Neural progenitor cell (in vitro differentiated cells): ENCODE measurements at places on chromosomes 5 and 9.
A peak's percentile ranks its signal among the peaks of the same experiment; 100 is the strongest.

DNA sequence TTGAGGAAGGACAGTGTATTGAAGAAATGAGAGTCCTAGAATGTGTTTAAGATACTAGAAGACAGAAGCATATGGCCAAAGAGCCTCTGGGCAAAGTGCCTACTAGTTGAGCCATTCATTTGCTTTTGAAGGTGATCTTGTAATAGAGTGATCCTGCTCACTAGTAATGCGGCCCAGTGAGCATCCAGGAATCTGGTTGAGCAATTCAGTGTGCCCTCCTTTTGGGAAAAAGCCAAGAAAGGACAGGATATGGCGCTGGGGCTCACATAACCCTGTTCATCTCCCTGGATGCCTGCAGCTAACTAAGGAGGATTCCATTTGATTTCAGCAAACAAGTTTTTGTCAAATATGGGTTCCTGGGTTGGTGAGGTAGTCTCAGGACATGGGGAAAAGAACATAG lies 16.3 kb downstream of the ADAM19 start:
- DNase-seq = no peak

DNA sequence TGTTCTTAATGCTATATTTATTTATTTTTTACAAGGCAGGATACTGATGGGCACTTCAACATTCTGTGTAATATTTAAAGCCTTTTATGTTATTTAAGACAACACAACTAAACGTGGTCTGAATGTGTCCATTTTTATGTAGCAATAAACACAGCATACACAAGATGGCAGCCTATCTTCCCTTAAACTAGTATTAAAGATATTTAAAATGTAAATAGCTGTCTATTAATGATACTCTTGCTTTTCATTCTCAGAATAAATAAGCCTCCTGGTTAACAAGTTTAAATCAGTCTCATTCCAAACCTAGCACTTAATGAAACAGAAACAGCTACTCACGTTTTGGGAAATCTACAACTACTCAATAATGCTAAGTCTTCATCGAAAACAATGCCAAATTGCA lies 315.7 kb downstream of the MCTP1 start:
- DNase-seq = peak; percentile 29

DNA sequence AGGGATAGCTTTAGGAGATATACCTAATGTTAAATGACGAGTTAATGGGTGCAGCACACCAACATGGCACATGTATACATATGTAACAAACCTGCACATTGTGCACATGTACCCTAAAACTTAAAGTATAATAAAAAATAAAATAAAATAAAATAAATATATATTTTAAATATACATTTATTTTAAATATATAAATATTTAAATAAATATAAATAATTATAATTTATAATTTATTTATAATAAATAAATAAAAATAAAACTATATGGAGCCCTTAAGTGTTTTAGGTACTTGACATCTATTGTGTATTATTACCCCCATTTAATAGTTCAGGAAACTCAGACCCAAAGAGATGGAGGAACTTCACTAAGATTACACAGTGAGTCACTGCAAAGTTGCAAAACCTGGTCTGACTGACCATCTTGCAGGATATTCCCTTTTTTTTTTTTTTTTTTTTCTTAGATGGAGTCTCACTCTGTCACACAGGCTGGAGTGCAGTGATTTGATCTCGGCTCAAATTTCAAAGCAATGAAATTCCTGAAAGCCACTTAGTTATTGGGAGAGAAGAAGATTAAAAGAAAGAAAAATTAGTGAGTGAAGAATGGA lies 5.8 kb upstream of the C5orf52 start:
- no peak for DNase-seq

DNA sequence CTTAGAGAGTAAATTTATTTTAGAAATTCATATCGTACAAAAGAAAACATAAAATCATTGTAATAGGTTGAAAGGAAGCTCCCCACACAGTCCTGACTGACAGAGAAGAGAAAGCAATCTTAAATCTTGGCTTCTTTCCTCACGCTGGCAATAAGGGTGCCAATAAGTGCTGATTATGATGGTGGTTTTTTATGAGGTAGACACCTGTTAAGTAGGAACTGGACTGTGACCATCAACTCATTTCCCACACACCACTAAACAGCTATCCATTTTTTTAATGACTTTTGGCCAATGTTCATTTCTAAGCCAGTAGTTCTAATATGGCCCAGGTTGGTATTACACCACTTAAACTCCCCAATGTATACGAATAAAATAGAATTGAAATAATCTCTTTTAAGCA lies 893.5 kb upstream of the NUDT12 start:
- no peak for DNase-seq

DNA sequence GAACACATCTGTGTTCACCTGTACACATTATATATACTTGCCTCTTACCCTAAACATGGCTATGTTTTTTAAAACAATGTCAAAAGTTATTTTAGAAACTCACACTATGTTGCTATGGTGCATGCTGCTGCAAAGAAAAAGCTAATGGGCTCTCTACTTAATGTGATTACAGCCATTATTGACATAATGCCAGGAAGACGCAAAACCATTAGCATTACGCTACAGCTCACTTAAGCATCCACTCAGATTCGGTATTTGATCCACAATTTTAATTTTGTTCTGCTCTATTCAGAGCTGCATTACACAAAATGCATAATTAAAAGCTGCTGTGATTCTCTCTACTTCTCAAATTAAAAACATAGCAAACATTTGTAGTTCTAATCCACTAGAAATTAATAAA lies 395.2 kb downstream of the BNC2 start:
- no peak for DNase-seq

GRCh38 chr5:9251379-9251980 lies 294.4 kb downstream of the SEMA5A start:
- DNase-seq = no peak

DNA sequence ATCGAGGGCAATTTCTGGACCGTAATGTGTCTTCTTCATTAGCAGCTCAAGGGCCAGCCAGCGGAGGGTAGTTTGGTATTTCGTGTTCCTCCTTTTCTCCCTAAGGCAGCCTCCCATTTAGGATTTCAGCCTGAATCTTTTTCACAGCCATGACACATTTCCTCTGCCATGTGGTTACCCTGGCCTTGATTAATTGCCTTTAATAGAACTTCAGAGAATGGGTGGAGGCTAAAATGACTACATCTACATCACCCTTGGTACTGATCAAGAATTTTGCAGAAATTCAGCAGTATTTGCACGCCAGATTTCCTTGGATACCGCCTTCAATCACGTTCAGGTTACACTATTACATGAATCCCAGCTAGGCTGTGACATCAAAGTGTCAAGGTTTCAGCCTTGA lies 58.0 kb downstream of the ADAMTS16 start:
- no peak for DNase-seq

- no peak for DNase-seq
Measured at GRCh38 chr9:83036043-83036442, 26.9 kb downstream of the RASEF start.

DNA sequence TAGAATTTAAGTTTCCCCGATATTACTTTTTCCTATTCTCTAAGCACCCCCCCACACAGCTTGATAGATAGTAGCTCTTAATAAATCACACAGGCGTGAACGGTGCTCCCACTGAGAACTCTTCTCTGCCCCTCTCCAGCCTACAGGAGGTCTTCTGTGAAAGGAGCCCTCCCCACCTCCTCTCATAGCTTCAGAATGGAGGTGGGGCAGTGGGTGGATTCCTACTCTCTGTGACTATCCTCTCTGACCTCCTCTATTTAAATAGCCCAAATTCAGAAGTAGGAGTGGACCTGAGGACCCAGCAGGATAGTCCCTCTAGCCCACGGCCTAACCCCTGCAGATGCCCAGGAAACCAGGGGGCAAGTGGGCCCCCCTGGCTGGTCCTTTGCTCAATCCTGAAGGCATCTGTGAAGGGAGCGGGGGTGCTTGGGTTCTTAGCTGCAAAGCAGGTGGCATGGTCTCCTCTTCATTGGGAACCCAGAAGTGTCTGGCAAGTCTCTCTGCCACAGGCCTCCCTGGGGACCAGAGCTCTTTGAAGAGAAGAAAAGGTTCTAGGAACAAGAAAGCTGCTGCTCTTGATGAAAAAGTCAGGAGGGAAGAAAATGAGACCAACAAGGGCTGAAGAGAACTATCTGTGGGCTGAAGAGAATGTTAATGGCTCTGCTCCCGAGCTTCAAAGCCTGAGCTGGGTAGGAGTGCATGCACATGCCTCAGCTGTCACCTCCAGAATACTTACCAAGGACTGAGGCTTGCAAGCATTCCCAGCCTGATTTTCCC lies 21.1 kb upstream of the HSPA9 start:
- DNase-seq = peak; percentile 26

- DNase-seq = no peak
Measured at GRCh38 chr5:124764992-124765611, 18.7 kb upstream of the ZNF608 start.

GRCh38 chr5:75319638-75320037 lies 17.4 kb upstream of the HMGCR start:
- no peak for DNase-seq

DNA sequence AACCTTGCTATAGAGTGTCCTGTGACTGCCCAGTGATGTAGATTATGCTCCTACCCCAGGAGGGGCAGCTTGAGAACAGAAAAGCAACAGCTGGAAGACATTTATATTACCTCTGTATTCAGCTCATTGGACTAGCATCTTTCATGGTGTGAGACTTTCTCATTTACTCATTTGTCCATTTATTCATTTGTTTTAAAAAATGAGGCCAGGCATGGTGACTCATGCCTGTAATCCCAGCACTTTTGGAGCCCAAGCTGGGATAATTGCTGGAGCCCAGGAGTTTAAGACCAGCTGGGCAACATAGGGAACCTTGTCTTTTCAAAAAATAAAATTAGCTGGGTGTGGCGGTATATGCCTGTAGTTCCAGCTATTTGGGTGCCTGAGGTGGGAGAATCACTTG lies 130.0 kb upstream of the LHFPL2 start:
- DNase-seq = no peak

- DNase-seq = peak; percentile 85
Measured at GRCh38 chr5:16160706-16161105, 18.9 kb downstream of the MARCHF11 start.

- DNase-seq = no peak
Measured at GRCh38 chr9:123408313-123409262, 52.6 kb downstream of the CRB2 start.

- no peak for DNase-seq
Measured at GRCh38 chr5:17042041-17042440, 106.0 kb upstream of the MYO10 start.

GRCh38 chr9:121324316-121324715 lies 45.7 kb downstream of the STOM start:
- DNase-seq = no peak

DNA sequence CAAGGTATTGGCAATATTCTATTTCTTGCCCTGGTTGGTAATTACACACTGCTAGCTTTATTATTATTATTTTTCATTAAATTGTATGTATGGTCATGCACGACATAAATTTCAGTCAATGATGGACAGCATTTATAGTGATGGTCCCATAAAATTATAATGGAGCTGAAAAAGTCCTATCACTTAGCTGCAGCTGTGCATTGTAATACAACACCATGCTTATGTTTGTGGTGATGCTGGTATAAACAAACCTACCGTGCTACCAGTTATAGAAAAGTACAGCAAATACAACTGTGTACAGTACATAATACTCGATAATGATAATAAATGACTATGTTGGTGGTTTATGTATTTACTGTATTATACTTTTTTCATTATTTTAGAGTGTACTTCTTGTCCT lies 65.5 kb downstream of the NR3C1 start:
- no peak for DNase-seq

DNA sequence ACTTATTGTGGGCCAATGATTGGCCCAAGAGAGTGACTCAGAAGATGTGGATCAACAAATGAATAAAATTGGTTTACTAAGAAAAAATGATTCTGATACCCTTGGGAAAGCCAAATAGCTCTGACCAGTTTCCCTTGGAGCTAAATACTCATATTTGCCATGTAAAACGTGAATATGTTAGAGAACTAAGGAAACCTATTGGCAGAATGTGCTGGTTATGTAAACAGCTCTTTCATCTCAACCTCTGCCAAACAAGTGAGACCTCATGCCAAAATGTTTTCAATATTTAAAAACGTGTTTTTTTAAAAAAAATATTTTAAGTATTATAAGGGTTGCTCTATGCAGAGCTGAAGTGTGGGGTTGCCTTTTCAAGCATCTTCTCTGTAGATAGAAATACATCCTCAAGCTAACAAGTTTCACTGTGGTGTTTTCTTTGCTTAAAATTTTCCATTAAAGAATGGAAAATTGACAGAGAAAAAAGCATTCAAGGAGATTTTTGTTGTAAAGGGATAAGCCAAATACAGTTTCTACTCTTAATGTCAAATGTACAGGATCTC lies 186.9 kb upstream of the TUT7 start:
- DNase-seq = no peak

DNA sequence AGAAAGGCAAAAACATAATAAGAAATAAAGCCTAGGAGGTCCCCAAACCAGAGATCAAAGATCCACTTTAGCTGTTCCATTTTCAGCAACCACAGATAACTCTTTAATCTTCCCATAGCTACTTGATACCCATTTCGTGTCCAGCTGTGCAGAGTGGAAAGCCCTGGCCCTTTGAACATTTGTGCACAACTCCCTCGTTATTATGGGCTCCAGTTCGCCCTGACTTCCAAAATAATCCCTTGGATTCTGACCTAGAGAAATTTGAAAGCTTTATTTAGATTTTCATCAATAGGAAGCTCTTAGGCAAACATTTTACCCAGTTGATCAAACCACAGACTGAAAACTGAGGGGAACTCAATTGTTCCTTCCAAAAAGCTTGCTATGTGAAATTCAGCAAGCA lies 4.8 kb downstream of the MYOT start:
- peak; percentile 14 for DNase-seq

DNA sequence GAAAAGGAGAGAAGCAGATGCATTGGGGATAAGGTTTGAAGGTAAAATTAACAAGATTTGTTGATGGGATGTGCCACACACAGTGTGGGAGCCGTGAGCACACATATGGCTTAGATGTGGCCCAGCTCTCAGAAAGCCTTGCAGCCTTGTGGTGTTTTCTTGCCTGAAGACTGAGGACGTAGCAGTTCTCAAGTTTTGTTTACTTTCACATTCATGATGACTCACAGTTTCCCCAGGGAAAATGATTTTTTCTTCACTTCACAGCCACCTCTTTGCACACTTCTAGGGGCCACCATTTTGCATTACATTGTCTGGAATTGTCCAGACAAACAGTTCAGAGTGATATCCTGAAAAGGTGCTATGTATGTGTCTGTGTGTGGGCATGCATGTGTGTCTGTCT lies 126.2 kb downstream of the BASP1 start:
- DNase-seq = no peak

DNA sequence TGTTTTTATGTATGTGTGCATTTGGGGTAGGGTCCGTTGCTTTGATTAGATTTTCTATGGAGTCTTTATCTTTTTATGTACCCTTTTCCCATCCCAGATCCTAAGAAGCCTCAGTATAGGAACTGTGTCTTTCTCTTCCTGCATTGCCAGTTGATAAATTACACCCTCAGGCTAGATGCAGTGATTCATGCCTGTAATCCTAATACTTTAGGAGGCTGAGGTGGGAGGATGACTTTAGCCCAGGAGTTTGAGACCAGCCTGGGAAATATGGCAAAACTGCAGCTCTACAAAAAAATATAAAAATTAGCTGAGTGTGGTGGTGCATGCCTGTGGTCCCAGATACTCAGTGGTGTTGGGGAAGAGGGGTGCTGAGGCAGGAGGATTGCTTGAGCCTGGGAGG lies 40.2 kb downstream of the NLN start:
- DNase-seq = no peak

- no peak for DNase-seq
Measured at GRCh38 chr5:146238973-146239372, 35.6 kb downstream of the RBM27 start.
